Activated CD4-positive, alpha-beta memory T cell treated with anti-CD3 and anti-CD28 coated beads, Interleukin-2, amount 10 ng/mL, durations not matched to agents 7 days and 5 days (primary cell): ENCODE measurements at places on chromosomes 13 and 19. TPM values are rescaled to one million over a fixed set of nuclear protein-coding genes. Genes with fewer than 3 reads are reported as not detected.

DNA sequence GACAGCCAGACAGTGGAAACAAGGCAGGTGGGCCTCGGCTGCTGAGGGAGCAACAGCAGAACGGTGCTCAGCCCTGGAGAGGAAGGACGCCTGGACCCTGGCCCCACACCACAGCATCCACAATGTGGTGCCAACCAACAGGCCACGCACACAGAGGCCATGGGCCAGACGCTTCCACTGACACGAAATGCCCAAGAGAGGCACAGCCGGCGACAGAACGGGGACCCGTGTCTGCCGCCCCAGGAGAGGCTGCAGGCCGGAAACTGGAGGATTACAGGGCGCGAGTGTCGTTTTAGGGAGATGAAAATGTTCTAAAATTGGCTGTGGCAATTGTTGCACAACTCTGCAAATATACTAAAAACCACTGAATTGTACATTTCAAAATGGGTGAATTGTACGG lies 69.7 kb downstream of the RASA3 start:
- no peak overlapping the region for H3K4me3 ChIP-seq
- peaks cover 47% of the 10 kb centered on the region for H3K36me3 ChIP-seq
- peaks cover 55% of the 10 kb centered on the region for H3K4me1 ChIP-seq
- no peak overlapping the region for H3K27ac ChIP-seq
- no peak for DNase-seq

GRCh38 chr19:1042689-1043511 lies 3.0 kb downstream of the ABCA7 start:
- no peak overlapping the region for H3K4me3 ChIP-seq
- no peak for DNase-seq
- H3K27me3 ChIP-seq = no peaks in the 10 kb centered on the region
- H3K36me3 ChIP-seq = peaks cover 45% of the 10 kb centered on the region
- no peak overlapping the region for H3K27ac ChIP-seq
- H3K4me1 ChIP-seq = peaks cover 45% of the 10 kb centered on the region

GRCh38 chr13:33312861-33313212 lies 27.3 kb upstream of the STARD13 start:
- H3K4me1 ChIP-seq = no peaks in the 10 kb centered on the region
- no peak for DNase-seq
- H3K36me3 ChIP-seq = no peaks in the 10 kb centered on the region
- H3K4me3 ChIP-seq = no peak overlapping the region
- no peaks in the 10 kb centered on the region for H3K27me3 ChIP-seq

- no peak for DNase-seq
- H3K4me3 ChIP-seq = no peak overlapping the region
- H3K27me3 ChIP-seq = no peaks in the 10 kb centered on the region
Observed at GRCh38 chr13:75798353-75799255, 162.5 kb downstream of the LMO7 start.

- no peak overlapping the region for H3K27ac ChIP-seq
- peaks cover 4% of the 10 kb centered on the region for H3K4me1 ChIP-seq
- peak; percentile 65 for DNase-seq
- H3K4me3 ChIP-seq = no peak overlapping the region
Observed at GRCh38 chr13:26929971-26930730, 169.6 kb upstream of the GPR12 start.

DNA sequence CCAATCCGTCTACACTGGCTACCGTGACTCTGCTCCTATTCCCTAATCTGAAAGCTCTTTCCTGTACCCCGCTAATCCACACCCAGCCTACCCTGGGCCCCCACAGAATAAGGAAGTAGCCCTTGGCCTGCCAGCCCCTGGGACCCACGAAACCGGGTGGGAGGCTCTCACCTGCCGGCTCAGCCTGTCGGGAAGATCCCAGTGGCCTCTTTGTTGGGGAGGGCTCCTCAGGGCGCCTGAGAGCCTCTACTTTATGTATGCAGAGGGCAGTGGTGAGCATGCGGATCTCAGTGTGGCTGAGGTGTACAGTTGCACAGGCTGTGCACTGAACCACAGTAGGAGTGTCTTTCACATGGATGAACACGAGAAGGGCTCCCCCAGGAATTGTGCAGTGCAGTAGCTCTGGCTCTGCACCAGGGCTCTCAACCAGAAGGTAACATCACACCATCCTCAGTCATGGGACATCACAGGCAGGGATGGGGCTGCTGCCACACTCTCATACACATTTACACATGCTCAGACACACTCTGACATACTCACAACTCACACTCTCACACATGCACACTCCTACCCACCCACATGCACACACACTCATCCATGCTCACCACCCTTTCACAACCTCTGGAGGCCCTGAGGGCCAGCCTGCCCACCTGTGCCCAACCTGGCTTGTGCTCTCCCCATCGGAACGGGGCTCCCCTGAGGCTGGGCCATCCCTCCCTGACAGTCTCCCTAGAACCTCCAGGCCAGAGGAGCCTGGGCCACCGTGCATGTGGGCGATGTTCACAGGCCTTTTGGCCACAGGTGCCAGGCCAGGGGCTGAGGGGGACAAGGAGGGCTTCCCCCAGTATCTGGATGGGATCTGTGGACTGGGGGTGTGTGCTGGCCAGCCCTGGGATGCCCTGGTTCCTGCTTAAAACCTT lies 135.0 kb downstream of the URI1 start:
- no peak overlapping the region for H3K27ac ChIP-seq
- no peak overlapping the region for H3K4me3 ChIP-seq
- no peak for DNase-seq

- H3K36me3 ChIP-seq = no peaks in the 10 kb centered on the region
- H3K27me3 ChIP-seq = peaks cover 34% of the 10 kb centered on the region
- no peak overlapping the region for H3K27ac ChIP-seq
- H3K4me1 ChIP-seq = no peaks in the 10 kb centered on the region
- no peak overlapping the region for H3K4me3 ChIP-seq
- DNase-seq = no peak
Observed at GRCh38 chr13:110126391-110126961, 180.5 kb downstream of the COL4A1 start.

GRCh38 chr19:4639531-4640246 lies 373 bp downstream of the TNFAIP8L1 start:
- no peaks in the 10 kb centered on the region for H3K36me3 ChIP-seq
- H3K27ac ChIP-seq = peak overlapping the region; percentile 83
- DNase-seq = no peak
- H3K4me1 ChIP-seq = peaks cover 34% of the 10 kb centered on the region
- no peaks in the 10 kb centered on the region for H3K27me3 ChIP-seq
- H3K4me3 ChIP-seq = peak overlapping the region; percentile 96

DNA sequence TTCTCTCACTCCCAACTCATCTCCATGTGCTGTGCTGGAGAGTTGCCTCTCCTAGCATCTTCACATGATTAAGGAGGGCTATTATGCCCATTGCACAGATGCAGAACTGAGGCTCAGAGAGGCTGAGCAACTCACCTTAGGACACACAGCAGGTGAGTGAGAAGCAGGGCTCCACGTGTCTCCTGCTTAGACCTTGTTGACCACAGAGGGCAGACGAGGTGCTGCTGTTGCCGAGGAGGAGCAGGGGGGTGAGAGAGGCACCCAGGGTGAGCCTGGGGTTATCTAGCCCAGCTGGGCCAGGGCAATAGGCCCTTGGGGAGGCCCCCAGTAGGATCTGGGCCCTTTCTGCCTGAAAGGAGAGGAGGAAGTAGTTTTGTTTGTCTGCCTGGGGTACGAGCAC lies 2.4 kb upstream of the HSH2D start:
- DNase-seq = peak; percentile 27
- no peak overlapping the region for H3K4me3 ChIP-seq
- peaks cover 26% of the 10 kb centered on the region for H3K36me3 ChIP-seq
- H3K4me1 ChIP-seq = peaks cover 64% of the 10 kb centered on the region
- no peaks in the 10 kb centered on the region for H3K27me3 ChIP-seq
- peak overlapping the region; percentile 80 for H3K27ac ChIP-seq

- H3K4me3 ChIP-seq = no peak overlapping the region
- peaks cover 2% of the 10 kb centered on the region for H3K27me3 ChIP-seq
- H3K27ac ChIP-seq = no peak overlapping the region
- DNase-seq = no peak
- H3K36me3 ChIP-seq = no peaks in the 10 kb centered on the region
- peaks cover 4% of the 10 kb centered on the region for H3K4me1 ChIP-seq
Observed at GRCh38 chr19:32830231-32831014, 39.1 kb downstream of the SLC7A9 start.

- DNase-seq = no peak
- H3K27me3 ChIP-seq = no peaks in the 10 kb centered on the region
- H3K27ac ChIP-seq = no peak overlapping the region
- no peak overlapping the region for H3K4me3 ChIP-seq
- H3K36me3 ChIP-seq = no peaks in the 10 kb centered on the region
Observed at GRCh38 chr13:113413178-113413897, 40.0 kb downstream of the ADPRHL1 start.

- no peaks in the 10 kb centered on the region for H3K36me3 ChIP-seq
- H3K27ac ChIP-seq = no peak overlapping the region
- H3K27me3 ChIP-seq = peaks cover 6% of the 10 kb centered on the region
- DNase-seq = peak; percentile 56
- no peak overlapping the region for H3K4me3 ChIP-seq
- no peaks in the 10 kb centered on the region for H3K4me1 ChIP-seq
Observed at GRCh38 chr13:108176685-108177274, 38.6 kb downstream of the LIG4 start.

- no peak overlapping the region for H3K4me3 ChIP-seq
- H3K4me1 ChIP-seq = no peaks in the 10 kb centered on the region
- H3K27ac ChIP-seq = no peak overlapping the region
- peaks cover 5% of the 10 kb centered on the region for H3K36me3 ChIP-seq
- no peak for DNase-seq
Observed at GRCh38 chr13:93230261-93230855, 3.8 kb downstream of the GPC6 start.

DNA sequence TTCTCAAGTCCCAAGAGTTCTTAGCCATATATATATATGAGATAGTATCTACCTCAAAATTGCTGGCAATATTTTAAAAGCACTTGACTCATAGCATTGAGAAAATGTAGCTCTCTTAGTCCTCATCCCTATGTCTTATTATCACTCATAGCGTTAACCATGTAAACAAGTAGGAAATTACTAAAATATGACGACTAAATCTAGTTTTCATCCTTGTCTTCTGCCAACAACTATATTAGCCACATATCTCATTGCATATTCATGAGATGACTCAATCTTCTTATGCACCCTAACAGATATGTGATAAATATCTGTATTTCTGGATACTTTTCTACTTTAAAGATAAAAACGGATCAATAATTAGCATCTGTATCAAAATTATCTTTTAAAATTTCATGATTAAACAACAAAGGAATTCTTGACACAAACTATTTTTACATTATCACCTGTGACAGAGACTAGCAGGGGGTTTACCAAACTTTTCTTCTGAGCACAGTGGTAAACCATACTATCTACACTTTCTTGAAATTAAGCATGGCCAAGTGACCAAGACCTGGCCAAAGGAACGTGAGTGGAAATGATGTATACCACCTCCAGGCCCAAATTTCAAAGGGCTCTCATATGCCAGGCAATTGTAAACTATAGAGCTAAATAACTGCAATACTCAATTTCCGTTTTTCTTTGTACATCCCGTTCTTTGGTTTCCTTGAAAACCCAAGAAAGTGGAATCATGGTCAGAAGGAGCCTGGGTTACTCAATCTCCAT lies 45.7 kb downstream of the ZC3H13 start:
- H3K4me1 ChIP-seq = no peaks in the 10 kb centered on the region
- no peaks in the 10 kb centered on the region for H3K27me3 ChIP-seq
- no peak overlapping the region for H3K27ac ChIP-seq
- H3K4me3 ChIP-seq = no peak overlapping the region

GRCh38 chr19:40627486-40628279 lies 26.5 kb downstream of the LTBP4 start:
- no peak for DNase-seq
- no peak overlapping the region for H3K27ac ChIP-seq
- peaks cover 11% of the 10 kb centered on the region for H3K4me1 ChIP-seq

DNA sequence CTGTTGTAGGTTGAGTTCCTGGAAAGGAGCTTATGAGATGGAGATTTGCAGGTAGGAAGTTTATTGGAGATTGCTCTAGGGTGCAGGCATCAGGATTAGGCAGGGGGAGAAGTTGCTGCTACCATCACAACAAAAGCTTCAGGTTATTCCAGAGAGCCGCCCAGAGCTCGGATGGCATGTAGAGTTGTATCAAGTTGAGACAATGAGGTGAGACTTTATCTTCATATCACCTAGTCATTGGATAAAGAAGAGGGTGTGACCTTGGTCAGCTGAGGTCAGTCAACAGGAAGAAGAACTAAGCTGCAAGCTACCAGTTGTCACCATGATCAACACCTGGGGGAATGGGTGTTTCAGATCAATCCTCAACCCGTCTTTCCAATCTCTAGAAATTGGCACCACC lies 342.0 kb downstream of the RFC3 start:
- no peaks in the 10 kb centered on the region for H3K36me3 ChIP-seq
- H3K27ac ChIP-seq = no peak overlapping the region
- H3K4me1 ChIP-seq = peaks cover 21% of the 10 kb centered on the region
- peaks cover 23% of the 10 kb centered on the region for H3K27me3 ChIP-seq
- DNase-seq = no peak

DNA sequence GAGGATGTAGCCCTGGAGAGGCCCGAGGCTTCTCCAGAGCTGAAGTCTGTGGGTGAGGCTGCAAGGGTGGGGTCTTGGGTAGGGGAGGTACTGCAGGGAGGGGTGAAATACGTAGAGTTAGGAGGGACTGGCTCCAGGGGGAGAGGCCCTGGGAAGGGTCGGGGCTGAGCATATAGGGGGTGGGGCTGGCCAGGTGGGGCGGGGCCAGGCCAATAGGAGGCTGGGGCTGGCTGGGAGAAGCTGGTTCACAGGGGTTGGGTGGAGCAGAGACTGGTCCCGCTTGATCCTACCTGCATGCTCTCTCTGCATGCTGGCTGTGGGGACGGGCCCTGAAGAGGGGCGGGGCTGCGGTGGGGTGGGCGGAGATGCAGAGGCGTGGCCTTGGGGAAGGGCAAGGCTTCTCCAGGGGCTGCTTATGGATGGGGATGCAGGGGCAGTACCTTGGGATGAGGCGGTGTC lies 51.9 kb downstream of the CELF5 start:
- no peaks in the 10 kb centered on the region for H3K36me3 ChIP-seq
- H3K4me3 ChIP-seq = peak overlapping the region; percentile 35
- H3K27me3 ChIP-seq = peaks cover 11% of the 10 kb centered on the region
- H3K27ac ChIP-seq = peak overlapping the region; percentile 38

- H3K27me3 ChIP-seq = no peaks in the 10 kb centered on the region
- no peaks in the 10 kb centered on the region for H3K36me3 ChIP-seq
- H3K27ac ChIP-seq = no peak overlapping the region
Observed at GRCh38 chr13:26370553-26370952, 116.6 kb downstream of the CDK8 start.

The OSCAR gene
- total RNA-seq = 0.40 TPM

The CLEC11A gene
- total RNA-seq = 0.43 TPM

The NFIX gene
- total RNA-seq = 0.05 TPM

The SMAD9 gene
- not detected for total RNA-seq

The ZNF329 gene
- total RNA-seq = 4.6 TPM

The PCCA gene
- total RNA-seq = 11.7 TPM

The SIGLEC12 gene
- total RNA-seq = 0.35 TPM

The NEK5 gene
- not detected for total RNA-seq

The SIGLEC10 gene
- 0.45 TPM for total RNA-seq

The CYP2S1 gene
- 0.68 TPM for total RNA-seq

The SERTM1 gene
- total RNA-seq = not detected

The ZNF230 gene
- 5.8 TPM for total RNA-seq

The SLC10A2 gene
- total RNA-seq = not detected

The ATXN8OS gene
- total RNA-seq = not detected

The ANGPTL8 gene
- total RNA-seq = not detected

The URAD gene
- not detected for total RNA-seq

The LILRB5 gene
- total RNA-seq = not detected

The LRRC25 gene
- not detected for total RNA-seq
